ENCODE measurements at places on chromosomes 2 and 18.

DNA sequence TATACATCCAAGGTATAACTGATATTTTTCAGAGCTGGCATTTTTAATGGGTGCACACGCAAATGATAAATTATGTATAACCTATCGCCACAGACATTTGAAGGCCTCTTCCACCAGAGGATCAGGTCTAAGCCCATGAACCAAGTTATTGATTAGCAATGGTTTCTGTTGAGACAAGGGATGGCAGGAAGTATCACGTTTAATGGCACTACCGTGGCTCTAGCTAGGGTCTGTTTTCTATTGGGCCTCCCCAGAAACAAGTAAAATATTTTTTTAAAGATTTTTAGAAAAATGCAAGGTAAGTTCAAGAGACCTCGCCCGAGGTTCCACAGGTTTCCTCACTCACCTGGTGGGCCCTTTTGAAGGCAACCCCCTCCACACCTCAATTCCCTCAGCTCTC is 667 bp downstream of the GFPT1 start:
- peak; percentile 29 for DNase-seq

DNA sequence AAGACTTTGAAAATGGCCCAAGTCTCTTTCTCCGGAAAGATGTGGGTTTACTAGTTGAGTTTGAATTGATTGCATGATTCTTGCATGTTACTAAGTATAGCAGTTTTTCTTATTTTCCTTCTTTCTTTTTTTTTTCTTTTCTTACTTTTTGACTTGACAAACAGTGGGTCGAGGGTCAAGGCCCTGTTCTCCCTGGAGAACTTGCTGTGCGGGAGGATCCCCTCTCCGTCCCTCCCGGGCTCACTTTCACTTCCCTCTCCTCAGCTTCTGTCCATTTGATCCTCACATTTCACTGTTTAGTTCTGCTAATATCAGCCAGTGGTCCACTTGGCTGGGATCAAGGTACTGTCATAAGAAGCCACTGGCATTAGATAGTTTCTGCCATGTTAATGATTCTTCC is 767.4 kb downstream of the TDRD15 start:
- no peak for DNase-seq

DNA sequence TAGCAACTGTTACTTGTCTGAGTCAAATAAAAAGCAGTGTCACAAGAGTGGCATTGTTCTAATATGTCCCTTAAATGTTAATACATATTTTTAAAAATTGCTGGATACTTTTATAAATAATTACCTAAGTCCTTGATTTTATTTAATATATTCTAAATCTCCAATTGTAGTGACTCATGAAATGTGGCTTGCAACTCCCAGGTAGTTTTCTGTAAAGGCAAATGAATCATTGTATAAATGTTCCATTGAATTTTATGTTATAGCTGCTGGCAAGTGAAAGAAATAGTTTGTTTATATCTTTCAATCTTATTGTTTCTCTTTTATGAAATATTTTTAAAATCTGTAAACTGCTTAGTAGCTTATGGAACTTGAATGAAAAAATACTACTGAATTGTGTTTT is 32.7 kb upstream of the C1GALT1C1L start:
- DNase-seq = no peak

DNA sequence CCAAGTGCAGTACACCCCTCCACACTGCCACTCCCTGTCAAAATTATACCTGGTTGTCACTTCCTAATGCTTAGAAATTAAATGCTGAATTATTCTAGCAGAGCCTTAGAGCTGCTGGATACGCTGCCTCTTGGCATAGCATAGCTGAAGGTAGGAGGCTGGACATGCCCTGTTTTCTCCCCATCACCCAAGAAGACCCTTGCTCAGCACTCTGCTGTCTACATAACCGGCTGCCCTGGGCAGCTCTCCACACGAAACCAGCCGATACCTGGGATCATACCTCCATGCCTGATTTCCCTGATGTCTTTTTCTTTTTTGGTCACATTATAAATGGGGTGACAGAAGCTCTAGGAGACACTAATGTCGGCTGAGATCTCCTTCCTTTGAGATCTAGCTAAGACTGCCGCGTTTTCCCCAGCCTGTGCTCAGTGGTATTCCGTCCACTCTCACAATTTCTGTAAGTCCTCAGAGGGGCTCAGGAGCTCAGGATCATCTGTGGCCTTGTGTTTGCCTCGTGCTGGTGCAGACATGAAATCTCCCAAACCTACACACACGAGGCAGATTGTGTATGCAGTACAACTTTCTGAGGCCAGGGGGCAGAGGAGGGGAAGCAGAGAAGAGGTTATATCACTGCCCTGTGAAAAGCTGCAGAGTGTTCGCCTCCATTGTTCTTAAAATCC is 13.5 kb upstream of the ZAP70 start:
- no peak for DNase-seq

GRCh38 chr2:64052463-64053241 is 33.4 kb upstream of the VPS54 start:
- no peak for DNase-seq

GRCh38 chr2:197130318-197130717 is 180.3 kb downstream of the ANKRD44 start:
- DNase-seq = peak; percentile 61

Measured in GM13977 (cell line).